CD4-positive, alpha-beta T cell treated with Interleukin-10 for 1 hour (primary cell): ENCODE measurements at places on chromosomes 3 and 15.

- DNase-seq = no peak
Measured at GRCh38 chr3:184725176-184725719, 13.4 kb upstream of the MAGEF1 start.

DNA sequence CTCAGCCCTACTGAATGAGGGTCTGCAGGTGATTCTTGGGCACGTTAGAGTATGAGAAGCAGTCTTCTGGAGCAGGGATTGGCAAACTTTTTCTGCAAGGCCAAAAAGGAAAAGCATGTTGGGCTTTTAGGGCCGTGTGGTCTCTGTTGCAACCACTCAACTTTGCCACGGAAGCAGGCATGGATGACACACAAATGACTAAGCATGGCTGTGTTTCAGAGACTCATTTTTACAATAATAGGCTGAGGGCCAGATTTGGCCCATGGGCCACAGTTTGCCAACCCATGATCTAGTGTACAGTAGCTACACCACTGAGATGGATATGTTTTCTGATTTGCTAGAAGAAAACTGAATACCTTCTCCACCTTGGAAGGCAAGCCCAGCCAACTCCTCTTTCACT, 66.1 kb upstream of the PRICKLE2 start:
- no peak for DNase-seq

- no peak for DNase-seq
Measured at GRCh38 chr15:44300572-44300971, 12.1 kb downstream of the GOLM2 start.

- no peak for DNase-seq
Measured at GRCh38 chr3:177932346-177932745, 603.9 kb upstream of the KCNMB2 start.

GRCh38 chr15:38190501-38190900, 62.1 kb upstream of the SPRED1 start:
- no peak for DNase-seq

GRCh38 chr3:34072297-34072696, 273.9 kb downstream of the PDCD6IP start:
- no peak for DNase-seq

GRCh38 chr3:14235003-14235911, 56.6 kb downstream of the LSM3 start:
- DNase-seq = no peak

DNA sequence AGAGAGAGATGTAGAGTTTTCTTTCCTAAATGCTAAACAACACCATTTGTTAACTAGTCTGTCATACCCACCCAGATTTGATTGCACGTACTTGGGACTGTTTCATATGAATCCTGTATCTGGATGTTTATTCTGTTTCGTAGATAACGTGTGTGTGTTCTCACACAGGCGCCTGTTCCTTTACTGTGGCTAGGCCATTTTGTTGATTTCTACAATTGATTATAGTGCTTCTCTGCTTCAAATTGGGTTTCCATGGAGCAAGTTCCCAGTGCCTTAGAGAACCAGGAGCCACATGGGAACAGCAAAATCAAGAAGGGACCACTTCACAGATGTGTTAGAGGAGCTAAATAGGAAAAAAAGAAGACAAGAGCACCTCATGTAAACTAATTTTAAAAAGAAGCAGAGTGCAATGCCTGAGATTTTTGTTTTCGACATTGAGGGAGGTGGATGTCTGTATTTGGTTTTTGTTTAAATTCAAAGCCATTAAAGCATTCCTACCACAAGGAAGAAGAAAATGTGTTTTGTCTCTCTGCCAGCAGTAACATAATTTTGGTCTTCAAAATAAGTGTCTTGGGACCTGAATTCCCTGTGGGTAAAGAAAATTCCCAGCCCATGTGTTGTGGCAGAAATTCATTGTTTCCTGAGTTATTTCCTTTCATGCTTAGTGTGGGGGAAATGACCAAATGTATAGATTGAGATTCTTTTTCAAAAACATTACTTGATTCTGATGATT, 424.0 kb upstream of the C2CD4B start:
- no peak for DNase-seq

- no peak for DNase-seq
Measured at GRCh38 chr15:79896131-79896633, 632 bp downstream of the MTHFS start.

DNA sequence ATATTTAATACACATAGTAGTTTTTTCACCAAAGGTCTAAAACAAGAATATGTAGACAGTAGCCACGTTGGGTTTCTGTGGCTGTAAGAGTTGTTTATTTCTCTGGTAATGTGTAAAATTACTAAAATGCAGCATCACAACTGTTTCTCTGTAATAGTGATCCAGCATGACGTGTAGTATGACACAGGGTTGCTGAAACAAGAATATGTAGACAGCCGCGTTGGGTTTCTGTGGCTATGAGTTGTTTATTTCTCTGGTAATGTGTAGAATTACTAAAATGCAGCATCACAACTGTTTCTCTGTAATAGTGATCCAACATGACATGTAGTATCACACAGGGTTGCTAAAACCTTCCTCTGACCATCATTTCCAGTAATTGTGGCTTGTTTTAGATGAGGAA, 153.6 kb upstream of the ZNF717 start:
- DNase-seq = no peak

DNA sequence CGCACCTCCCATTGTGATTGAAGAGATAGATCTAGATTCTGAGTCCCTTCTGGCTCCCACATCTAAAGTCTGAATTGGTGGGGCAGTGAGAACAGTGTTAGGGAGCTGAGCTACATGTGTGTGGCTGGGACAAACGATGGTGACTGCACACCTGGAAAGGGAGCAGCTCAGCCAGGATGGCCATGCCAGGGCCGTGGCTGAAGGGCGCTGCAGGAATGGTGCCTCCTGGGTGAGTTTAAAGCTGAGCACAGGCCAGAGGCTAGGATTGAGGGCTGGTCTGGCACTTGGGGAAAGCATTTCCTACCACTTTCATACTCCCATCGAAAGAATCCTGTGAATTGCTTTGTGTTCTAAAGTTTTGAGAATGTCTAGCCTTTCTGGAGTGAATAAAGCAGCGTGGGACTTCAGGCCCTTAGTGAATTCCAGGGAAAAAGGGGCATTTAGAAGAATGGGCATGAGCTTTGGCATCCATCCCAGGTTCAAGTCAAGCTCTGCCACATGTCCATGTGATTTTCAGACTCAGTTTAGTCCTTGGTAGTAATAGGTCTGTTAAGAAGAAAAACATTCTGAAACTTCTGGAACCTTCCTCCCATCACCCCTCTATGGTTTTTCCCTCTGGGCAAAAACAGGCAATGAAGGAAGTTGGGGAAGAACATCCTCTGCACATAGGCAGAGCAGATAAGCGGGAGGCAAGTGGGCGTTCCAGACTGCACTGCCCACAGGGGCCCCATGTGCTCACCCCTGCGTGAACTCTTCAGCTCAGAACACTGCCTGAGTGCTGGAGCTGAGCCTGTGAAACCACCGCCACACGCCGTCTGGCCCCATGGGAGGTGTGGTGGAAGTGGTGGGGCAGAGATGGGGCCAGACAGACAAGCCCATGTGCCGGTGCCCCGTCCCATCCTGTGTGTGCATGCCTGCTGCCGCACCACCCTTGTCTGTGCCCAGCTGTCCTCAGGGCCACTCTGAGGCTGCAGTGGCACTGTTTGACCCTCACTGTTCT, 12.9 kb upstream of the CPNE9 start:
- DNase-seq = no peak

DNA sequence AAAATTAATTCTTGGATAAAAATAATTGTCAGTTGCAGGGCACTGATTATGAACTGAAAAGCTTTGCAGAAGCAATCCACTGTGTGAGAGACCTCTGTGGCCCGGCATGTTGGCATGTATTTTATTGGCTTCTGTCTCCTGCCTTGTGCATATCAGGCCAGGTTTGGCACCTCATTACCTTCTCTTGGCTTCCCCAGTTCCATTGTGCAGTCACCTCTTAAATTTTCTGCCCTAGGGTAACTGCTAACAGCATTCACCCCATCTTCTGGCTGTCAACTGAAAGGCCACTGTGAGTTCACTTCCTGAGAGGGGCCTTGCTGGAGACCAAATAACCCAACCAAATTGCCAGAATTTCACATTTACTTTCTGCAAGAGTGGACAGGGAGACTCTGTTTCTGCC, 92.7 kb upstream of the RARB start:
- no peak for DNase-seq

GRCh38 chr3:123351501-123351900, 97.4 kb downstream of the ADCY5 start:
- DNase-seq = no peak

DNA sequence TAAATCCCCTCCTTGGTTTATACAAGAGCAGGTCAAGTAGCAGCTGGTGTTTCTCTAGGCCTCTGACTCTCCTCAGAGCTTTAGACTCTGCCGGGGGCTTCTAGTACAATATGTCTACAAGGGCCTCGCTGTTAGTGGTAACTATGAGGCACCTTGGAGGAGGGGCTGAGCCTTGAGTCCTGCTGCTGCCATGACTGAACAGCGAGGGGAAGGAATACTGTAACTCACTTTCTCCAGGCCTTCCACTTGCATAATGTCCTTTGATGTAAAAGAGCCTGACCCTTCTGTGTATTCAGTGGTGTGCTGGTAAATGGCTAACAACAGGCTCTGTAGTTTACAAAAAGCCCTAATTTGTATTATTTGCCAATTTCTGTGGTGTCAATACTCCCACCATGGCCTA, 27.8 kb downstream of the DRD3 start:
- DNase-seq = no peak

DNA sequence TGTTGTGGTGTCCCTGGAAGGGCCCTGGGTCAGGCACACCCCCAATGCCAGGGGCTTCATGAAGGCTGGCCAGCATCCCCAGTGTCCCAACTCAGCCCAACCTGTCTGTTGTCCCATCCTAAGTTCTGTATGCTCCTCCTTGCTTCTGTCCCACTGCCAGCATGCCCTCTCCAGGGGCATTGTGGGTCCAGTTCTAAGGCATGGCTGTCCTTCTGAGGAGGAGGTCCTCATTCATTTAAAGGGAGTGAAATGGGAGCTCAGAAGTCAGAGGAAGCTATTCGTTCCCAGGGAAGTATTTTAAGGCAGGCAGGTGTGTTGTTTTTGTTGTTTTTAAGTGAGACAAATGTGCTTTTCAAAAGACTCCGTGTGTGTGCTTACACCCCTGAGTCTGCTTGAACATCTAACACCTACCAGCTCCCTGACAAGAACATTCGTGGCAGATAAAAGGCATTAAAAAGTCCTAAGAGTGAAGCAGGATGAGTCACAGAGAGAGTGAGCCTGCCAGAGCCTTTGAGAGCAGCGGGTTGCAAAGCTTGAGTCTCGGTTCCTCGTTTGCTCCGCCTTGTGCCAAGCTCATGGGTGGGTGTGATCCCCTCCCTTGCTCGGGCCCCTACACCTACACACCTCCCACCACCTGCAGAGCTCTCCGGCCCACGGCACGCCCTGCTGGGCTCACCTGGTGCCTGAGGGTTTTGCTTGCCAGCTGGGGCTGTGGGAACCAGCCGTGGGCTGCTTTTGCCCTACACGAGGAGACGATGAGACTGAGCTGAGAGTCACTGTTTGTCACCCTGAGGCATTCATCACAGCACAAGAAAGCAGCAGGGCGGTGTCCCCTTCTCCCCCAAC, 183.4 kb upstream of the TOPAZ1 start:
- DNase-seq = no peak

DNA sequence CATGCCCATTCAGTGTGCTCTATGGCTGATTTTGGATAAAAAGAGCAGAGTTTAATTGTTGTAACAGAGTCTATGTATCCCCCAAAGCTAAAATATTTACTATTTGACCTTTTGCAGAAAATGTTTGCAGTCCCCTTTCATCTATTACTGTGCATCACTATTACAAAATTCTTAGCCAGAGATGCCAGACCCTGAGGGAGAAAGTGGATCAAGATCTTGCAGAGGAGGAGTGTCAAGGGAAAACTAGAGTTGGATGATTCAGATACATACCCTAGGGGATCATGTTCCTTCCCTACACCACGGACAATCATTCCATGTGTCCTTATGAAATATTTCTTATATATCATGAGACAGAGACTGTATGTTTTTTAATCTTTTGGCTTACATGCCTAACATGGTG, 68.6 kb upstream of the TPRG1 start:
- no peak for DNase-seq

DNA sequence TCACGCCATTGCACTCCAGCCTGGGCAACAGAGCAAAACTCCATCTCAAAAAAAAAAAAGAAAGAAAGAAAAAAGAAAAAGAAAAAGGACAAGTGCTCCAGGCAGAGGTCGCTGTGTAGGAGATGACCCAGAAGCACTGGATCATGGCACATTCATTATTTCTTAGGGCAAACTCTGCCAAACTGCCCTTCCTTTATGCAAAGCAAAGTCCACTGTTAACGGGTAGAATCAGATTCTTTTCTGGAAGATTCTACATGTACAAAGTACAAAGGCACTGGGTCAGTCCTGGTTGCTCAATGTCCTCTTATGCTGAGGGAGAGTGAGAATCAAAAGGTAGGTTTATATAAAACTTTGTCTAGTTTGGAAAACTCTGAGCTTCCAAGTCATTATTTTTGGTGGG, 144.9 kb downstream of the FEZF2 start:
- no peak for DNase-seq

GRCh38 chr3:113745756-113746547, at the start of gene NAA50:
TSS of gene NAA50 (minus strand) at chr3:113746249. CDS start at chr3:113745949, 300 bp downstream.
- DNase-seq = peak; percentile 96

GRCh38 chr15:72176743-72177142, 20.8 kb downstream of the GRAMD2A start:
- DNase-seq = no peak

DNA sequence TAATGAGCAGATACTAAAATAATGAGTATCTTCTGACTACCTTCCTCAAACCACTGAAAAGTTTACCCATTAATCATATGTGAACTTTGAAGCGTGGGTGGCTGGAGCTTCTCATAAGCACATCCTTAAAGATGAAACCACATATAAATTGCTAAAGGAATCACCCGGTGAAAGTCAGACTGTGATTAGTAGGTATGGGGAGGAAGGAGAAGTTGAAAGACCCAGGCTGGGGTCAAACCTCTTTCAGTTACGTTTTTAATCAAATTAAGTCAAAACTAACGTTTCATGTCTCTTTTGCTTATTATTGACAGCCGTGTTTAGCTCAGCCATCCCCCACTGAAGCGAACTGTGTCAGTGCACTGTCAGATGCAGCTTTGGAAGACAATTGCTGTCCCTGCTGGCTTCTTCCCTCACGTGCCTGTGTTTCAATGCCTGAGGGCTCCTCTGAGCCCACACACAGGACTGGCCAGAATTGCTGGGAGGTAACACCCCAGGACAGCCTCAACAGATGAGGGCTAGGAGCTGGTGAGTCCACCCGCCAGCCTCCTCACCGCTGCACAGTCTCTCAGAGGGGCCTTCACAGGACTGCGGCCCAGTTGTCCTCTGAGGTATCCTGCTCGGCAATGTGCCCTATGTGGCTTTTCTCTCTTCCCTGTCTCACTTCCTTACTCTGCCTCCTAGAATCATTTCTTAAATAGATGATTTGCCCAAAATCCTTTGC, 29.3 kb upstream of the SH3BP5 start:
- peak; percentile 31 for DNase-seq

GRCh38 chr3:33215739-33216138, 2.9 kb downstream of the SUSD5 start:
- DNase-seq = no peak

DNA sequence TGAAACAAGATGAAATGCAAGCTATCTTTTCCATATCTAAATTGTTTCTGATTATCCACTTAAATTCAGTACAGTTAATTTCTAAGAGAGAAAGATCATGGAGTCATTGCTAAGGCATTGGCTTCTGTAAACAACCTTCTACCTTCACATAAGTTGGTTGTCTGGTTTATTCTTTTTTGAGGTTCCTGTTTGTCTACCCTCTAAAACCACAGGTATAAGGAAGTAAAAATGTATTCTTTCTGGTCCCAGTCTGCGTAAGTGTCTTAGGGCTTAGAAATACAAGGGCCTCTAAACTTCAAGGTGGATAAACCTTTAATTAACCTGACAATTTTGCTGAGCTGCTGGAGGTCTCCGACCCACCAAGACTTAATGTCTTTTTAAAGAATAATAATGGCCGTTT, 3.6 kb upstream of the ATOSA start:
- peak; percentile 60 for DNase-seq

GRCh38 chr3:169999433-169999832, 32.8 kb downstream of the SEC62 start:
- no peak for DNase-seq
